ENCODE measurements at places on chromosomes 6 and 20. TPM values are rescaled to one million over a fixed set of nuclear protein-coding genes. Genes with fewer than 3 reads are reported as not detected.

PLEKHG1 gene
- 0.60 TPM for polyA plus RNA-seq

DBNDD2 gene
- 60.6 TPM for polyA plus RNA-seq

BNIP5 gene
- not detected for polyA plus RNA-seq

ASIP gene
- not detected for polyA plus RNA-seq

ALDH8A1 gene
- 0.03 TPM for polyA plus RNA-seq

CNR1 gene
- polyA plus RNA-seq = not detected
